ENCODE measurements at places on chromosomes 13 and 19. TPM values are rescaled to one million over a fixed set of nuclear protein-coding genes. Genes with fewer than 3 reads are reported as not detected.
A peak's percentile ranks its signal among the peaks of the same experiment; 100 is the strongest.

DNA sequence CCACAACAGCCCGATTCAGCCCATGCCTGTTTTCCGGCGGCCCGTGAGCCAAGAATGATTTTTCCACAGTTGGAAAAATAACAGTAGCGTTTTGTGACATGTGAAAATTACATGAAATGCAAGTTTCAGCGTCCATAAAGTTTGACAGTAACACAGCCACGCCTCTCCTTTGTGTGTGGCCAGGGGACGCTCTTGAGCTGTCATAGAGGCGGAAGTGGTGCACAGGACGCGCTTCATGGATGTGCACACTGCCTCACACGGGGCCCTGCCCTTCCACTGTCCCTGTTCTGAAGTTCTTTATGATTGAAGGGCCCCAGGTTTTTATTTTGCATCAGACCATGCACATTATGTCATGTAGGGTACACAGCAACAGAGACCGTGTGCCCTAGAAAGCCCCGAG lies 12.4 kb upstream of the ELAVL1 start:
- no peaks in the 10 kb centered on the region for H3K27me3 ChIP-seq
- H3K4me1 ChIP-seq: no peaks in the 10 kb centered on the region
- no peak overlapping the region for H3K4me3 ChIP-seq
- H3K36me3 ChIP-seq: no peaks in the 10 kb centered on the region
- DNase-seq: no peak
- H3K27ac ChIP-seq: no peak overlapping the region

- H3K4me1 ChIP-seq: no peaks in the 10 kb centered on the region
- H3K27me3 ChIP-seq: no peaks in the 10 kb centered on the region
- no peak overlapping the region for H3K27ac ChIP-seq
- no peaks in the 10 kb centered on the region for H3K36me3 ChIP-seq
- DNase-seq: no peak
Observed at GRCh38 chr13:41774605-41775218, 186.2 kb downstream of the VWA8 start.

GRCh38 chr13:81781471-81781870 lies 1440.5 kb upstream of the SPRY2 start:
- H3K27ac ChIP-seq: no peak overlapping the region
- H3K36me3 ChIP-seq: no peaks in the 10 kb centered on the region

FSD1 gene
- not detected for total RNA-seq

DNA sequence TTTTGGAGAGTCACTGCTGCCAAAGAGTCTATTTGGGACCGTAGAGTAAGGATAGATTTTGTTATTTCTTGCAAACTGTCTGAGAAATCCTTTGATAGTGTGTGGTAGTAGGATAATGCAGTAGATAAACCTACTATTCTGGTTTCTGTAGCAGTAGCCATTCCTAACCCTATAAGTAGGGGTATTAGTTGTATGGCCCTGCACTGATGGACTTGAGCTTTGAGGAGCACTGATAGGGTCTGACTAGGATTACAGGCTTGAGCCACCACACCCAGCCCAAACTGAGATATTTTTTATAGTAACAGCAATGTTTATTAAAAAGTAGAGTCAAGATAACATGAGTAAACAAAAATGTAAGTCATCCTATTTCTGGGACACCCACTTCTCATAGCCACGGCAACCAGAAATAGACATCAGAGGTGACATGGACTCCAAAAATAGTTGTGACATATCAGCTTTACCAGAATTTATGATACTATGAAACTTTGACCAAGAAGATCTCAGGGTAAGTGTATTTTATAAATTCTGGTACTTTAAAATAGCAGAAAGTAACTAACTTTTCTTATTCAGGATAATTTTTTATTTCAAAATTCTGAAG lies 479.1 kb downstream of the SUCLA2 start:
- no peak overlapping the region for H3K27ac ChIP-seq
- no peak for DNase-seq
- H3K4me1 ChIP-seq: no peaks in the 10 kb centered on the region
- no peaks in the 10 kb centered on the region for H3K36me3 ChIP-seq
- no peaks in the 10 kb centered on the region for H3K27me3 ChIP-seq

GRCh38 chr19:51005248-51005647 lies 3.8 kb upstream of the KLK8 start:
- no peak overlapping the region for H3K27ac ChIP-seq
- H3K4me3 ChIP-seq: no peak overlapping the region
- no peaks in the 10 kb centered on the region for H3K4me1 ChIP-seq
- H3K27me3 ChIP-seq: no peaks in the 10 kb centered on the region

DNA sequence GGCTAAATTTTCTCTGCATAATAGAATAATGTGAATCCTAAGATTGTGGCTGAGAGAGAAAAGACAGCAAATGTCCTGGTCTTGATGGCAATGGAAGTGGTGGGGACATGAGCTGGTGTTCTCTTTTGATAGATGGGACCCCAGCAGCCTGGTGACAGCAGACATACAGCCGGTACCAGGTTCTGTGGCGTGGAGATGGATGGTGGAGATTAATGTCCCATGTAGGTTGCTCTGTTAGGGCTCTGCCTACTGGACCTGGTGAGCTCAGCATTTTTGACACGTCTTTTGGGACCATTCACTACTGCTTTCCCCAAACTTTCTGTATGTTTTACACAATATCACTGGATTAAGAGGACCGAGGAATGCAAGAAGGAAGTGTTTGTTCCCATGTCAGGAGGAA lies 8.2 kb upstream of the SIGLEC14 start:
- no peak overlapping the region for H3K4me3 ChIP-seq
- H3K27ac ChIP-seq: no peak overlapping the region
- H3K4me1 ChIP-seq: no peaks in the 10 kb centered on the region
- DNase-seq: no peak

GRCh38 chr13:55999709-56000108 lies 1141.0 kb upstream of the PRR20A start:
- H3K36me3 ChIP-seq: no peaks in the 10 kb centered on the region
- no peaks in the 10 kb centered on the region for H3K4me1 ChIP-seq
- no peak overlapping the region for H3K27ac ChIP-seq
- no peak for DNase-seq
- no peak overlapping the region for H3K4me3 ChIP-seq
- H3K27me3 ChIP-seq: no peaks in the 10 kb centered on the region

CGB5 gene
- total RNA-seq: not detected

DNA sequence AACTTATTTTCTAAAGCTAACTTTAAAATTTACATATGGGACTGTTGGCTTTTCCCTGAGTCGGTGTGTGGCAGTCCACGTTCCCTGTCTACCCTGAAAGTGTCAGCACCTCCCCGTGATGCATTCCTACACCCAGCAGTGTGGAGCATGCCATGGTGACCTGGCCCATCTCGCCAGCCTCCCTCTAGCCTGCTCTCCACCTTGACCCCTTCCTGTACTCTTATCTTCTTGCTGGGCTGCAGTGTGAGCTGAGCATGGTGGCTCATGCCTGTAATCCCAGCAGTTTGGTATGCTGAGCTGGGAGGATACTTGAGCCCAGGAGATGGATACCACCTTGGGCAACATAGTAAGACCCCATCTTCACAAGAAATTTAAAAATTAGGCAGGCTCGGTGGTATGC lies 25.4 kb downstream of the MICOS13 start:
- no peak overlapping the region for H3K4me3 ChIP-seq
- peaks cover 83% of the 10 kb centered on the region for H3K36me3 ChIP-seq
- no peaks in the 10 kb centered on the region for H3K4me1 ChIP-seq
- no peaks in the 10 kb centered on the region for H3K27me3 ChIP-seq

DNA sequence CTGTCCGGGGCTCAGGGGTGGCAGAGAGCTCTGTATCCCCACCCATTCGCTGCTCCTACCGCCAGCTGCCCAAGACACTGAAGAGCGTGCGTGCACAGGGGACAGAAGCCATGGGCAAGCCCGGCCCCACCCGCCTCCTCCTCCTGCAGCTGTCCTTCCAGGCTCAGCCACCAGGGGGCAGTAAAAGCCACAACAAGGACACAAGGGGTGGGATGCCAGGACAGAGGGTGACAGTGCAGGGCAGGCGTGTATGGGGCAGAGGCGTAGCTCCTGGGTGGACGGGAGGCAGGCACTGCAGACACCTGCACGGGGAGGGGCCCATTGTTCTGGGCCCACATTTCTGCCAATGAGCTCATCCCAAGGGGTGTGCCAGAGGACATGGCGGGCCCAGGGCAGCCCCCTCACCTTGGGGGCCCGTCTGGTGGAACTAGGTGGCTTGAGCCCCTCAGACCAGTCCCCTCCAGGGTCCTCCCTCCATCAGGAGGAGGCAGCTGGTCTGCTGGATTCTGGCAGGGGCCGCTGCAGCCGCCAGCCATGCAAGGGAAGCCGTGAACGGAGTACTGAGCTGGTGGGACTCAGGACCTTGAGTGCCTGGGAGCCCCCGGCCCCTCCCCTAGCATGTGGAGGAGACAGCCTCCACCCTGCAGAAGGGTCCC lies 61.2 kb downstream of the MLLT1 start:
- H3K27ac ChIP-seq: no peak overlapping the region
- H3K4me3 ChIP-seq: no peak overlapping the region
- H3K27me3 ChIP-seq: no peaks in the 10 kb centered on the region
- H3K4me1 ChIP-seq: peaks cover 18% of the 10 kb centered on the region
- peaks cover 23% of the 10 kb centered on the region for H3K36me3 ChIP-seq

DNA sequence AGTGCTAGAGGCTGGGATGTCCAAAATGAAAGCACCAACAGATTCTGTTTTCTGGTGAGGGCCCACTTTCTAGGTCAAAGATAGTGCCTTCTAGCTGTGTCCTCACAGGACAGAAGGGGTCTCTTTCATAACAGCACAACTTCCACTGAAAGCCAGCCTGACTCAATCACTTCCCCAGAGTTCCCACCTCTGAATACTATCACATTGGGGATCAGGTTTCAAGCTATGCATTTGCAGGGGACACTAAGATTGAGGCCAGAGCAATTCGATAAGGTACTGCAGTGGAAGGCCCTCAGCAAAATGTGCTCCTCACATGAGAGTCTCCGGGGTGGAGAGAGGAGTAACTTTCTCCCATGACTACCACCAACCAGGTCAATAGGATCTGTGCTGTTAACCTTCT lies 1501.5 kb downstream of the EFNB2 start:
- no peaks in the 10 kb centered on the region for H3K36me3 ChIP-seq
- H3K4me3 ChIP-seq: no peak overlapping the region
- no peaks in the 10 kb centered on the region for H3K4me1 ChIP-seq
- DNase-seq: no peak

DNA sequence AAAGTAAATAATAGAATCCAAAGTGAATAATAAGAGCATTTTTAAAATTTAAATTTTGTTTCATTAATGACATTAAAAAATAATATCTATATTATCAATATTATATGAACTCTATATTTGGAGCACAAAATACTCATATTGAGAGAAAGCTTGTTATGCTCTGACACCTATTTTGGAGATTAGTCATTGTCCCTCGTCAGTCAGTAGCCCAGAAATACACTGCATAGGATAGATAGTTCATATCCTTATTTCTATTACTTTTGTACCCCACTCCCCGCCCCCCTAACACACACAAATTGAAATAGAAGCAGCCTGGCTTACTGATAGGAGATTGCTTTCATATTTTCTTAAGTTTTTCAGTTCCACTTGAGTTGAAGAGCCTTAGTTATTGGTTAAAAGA lies 652.8 kb downstream of the PCDH9 start:
- no peak for DNase-seq
- H3K36me3 ChIP-seq: no peaks in the 10 kb centered on the region
- no peaks in the 10 kb centered on the region for H3K27me3 ChIP-seq
- no peak overlapping the region for H3K4me3 ChIP-seq
- H3K4me1 ChIP-seq: no peaks in the 10 kb centered on the region
- no peak overlapping the region for H3K27ac ChIP-seq

GRCh38 chr19:56930647-56931535 lies 90.4 kb upstream of the PEG3 start:
- H3K4me1 ChIP-seq: no peaks in the 10 kb centered on the region
- H3K27ac ChIP-seq: no peak overlapping the region
- no peaks in the 10 kb centered on the region for H3K27me3 ChIP-seq
- H3K4me3 ChIP-seq: no peak overlapping the region
- no peak for DNase-seq

- DNase-seq: no peak
- no peaks in the 10 kb centered on the region for H3K27me3 ChIP-seq
- no peak overlapping the region for H3K27ac ChIP-seq
- peak overlapping the region; percentile 27 for H3K4me3 ChIP-seq
- peaks cover 5% of the 10 kb centered on the region for H3K4me1 ChIP-seq
Observed at GRCh38 chr13:107209824-107210722, 642.1 kb upstream of the ARGLU1 start.

- no peaks in the 10 kb centered on the region for H3K27me3 ChIP-seq
- peaks cover 10% of the 10 kb centered on the region for H3K36me3 ChIP-seq
- no peaks in the 10 kb centered on the region for H3K4me1 ChIP-seq
- H3K27ac ChIP-seq: peak within 1 kb of the TSS; percentile 34
- H3K4me3 ChIP-seq: peak within 1 kb of the TSS; percentile 38
- DNase-seq: no peak
Observed at GRCh38 chr19:38877781-38878574, at the start of gene RINL. RINL (minus strand) TSS chr19:38878275; CDS start chr19:38876742, 1,533 bp downstream.

DNA sequence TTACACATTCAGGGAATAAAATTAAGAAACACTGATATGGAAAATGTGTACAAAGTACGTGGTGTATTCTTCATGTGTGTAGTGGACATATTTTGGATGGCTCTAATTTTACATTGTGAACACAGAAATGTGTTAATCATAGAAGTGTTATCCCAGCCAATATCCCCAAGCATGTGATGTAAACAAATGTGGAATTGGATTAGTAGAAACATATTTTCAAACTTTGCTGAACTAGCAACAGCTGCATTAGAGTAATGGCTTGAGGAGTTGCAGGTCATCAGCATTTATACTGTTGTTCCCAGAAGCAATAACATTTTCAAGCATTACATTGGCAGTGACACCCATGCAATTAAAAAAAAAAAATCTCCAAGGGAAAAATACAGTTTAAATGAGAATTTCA lies 600.6 kb downstream of the SLITRK1 start:
- DNase-seq: no peak
- no peak overlapping the region for H3K27ac ChIP-seq
- no peak overlapping the region for H3K4me3 ChIP-seq
- no peaks in the 10 kb centered on the region for H3K36me3 ChIP-seq
- no peaks in the 10 kb centered on the region for H3K4me1 ChIP-seq
- H3K27me3 ChIP-seq: no peaks in the 10 kb centered on the region

DNA sequence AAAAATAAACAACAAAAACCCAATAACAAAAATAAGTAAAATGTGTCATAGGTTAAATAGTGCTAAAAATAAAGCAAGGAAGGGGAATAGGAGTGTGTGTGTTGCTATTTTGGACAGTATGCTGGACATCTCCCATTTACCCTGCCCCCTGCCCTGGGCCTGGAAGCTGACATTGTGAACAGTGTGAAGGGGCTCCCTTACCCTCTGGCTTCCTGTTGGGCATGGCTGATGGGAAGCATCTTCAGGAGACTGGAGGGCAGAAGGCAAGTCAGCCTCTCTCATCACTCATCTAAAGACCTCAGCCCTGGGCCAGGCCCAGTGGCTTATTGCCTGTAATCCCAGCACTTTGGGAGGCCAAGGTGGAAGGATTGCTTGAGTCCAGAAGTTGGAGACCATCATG lies 26.7 kb downstream of the KCTD15 start:
- no peak overlapping the region for H3K27ac ChIP-seq
- no peaks in the 10 kb centered on the region for H3K27me3 ChIP-seq
- H3K36me3 ChIP-seq: no peaks in the 10 kb centered on the region
- H3K4me3 ChIP-seq: no peak overlapping the region

DNA sequence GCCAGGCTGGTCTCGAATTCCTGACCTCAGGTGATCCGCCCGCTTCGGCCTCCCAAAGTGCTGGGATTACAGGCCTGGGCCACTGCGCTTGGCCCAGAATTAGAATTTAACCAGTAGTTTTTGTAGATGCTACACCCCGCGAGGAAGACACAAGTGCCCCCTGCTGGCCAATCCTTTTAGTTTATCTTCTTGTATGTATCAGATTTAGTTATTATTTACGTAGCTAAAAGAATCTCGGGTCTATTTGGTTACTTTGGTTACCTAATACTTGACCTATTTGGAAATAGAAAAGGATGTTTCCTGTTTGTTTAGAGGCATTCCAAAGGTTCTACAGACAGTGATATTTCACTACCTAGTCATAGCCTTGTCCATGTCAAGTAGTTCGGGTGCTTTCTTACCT lies 22.0 kb downstream of the MUC16 start:
- no peaks in the 10 kb centered on the region for H3K36me3 ChIP-seq
- DNase-seq: no peak
- no peak overlapping the region for H3K4me3 ChIP-seq
- H3K27ac ChIP-seq: no peak overlapping the region

NEK5 gene
- total RNA-seq: 0.28 TPM
